ENCODE measurements at places on chromosomes 16 and 17.

GRCh38 chr17:27496437-27496943 is 40.2 kb downstream of the KSR1 start:
- no peak for DNase-seq

DNA sequence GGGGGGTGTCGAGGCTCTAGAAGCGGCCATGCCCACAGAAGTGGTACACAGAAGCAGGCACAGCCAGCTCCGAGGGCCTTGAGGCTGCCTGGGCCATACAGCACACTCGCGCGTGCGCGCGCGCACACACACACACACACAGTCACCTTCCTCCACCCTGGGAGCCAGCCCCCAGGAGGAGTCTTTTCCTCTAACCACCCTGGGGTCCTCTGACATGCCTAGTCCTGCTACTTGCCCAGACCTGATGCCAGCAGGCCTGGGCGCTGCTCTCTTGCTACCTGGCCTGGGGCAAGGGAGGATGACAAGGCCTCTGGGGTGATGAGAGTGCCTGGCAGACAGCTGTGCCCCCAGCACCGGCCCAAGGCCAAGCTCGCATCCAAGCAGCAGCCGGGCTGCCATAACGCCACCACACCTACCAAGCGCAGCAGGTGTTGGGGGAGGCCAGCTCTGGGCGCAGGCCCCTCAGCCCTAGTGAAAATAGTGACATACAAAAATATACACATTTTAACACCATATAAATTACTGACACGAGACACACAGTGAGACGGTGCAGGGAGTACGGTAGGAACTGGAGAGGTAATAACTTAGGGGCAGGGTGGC is 41.1 kb downstream of the TSC2 start:
- no peak for DNase-seq

DNA sequence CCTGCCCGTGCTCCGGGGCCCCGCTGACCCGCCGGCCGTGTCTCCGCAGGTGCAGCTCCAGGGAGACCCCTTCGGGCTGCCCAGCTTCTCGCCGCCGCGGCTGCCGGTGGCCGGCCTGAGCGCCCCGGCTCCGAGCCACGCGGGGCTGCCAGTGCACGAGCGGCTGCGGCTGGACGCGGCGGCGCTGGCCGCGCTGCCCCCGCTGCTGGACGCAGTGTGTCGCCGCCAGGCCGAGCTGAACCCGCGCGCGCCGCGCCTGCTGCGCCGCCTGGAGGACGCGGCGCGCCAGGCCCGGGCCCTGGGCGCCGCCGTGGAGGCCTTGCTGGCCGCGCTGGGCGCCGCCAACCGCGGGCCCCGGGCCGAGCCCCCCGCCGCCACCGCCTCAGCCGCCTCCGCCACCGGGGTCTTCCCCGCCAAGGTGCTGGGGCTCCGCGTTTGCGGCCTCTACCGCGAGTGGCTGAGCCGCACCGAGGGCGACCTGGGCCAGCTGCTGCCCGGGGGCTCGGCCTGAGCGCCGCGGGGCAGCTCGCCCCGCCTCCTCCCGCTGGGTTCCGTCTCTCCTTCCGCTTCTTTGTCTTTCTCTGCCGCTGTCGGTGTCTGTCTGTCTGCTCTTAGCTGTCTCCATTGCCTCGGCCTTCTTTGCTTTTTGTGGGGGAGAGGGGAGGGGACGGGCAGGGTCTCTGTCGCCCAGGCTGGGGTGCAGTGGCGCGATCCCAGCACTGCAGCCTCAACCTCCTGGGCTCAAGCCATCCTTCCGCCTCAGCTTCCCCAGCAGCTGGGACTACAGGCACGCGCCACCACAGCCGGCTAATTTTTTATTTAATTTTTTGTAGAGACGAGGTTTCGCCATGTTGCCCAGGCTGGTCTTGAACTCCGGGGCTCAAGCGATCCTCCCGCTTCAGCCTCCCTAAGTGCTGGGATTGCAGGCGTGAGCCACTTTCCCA is 5.9 kb downstream of the CTF1 start:
- DNase-seq: peak; percentile 44

DNA sequence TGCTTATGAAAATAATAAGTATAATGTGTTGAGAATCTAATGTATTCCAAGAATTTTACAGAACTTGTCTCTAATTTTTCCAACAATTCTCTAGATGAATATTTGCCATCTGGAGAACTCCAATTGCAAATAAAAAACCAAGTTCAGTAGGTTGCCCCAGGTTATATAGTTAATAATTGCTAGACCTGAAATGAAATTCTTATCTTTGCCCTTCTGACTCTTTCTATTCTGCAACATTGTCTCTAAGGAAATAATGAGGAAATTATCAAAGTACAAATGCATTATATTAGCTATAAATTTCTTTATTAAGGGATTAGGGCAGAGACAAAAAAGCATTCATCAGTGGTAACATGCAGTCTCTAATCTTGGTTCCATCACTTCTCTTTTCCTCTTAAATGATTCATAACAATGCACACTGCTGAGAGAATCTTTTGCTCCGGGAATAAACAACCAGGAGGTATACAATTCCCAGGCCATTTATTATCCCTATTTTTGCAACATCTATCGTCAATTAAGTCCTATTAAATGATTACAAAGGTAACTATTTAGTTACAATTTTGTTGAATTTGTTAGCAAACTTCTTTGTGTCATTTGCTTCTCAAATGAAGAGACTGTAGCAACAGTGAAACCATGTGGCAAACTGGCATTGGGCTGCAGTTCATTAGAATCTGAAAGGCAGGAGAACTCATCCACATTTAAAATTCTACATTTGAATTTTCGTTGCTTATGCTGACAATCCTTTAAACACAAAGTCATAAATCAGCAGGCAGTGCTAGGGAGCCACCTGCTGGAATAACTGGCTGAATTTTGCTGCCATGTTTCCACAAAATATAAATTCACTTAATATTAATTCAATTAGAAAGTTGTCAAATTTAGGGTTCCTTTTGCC is 349.6 kb downstream of the KIF2B start:
- no peak for DNase-seq

GRCh38 chr17:79513206-79513605 is 97.6 kb downstream of the RBFOX3 start:
- no peak for DNase-seq

GRCh38 chr16:57277586-57277985 is 6.9 kb downstream of the PLLP start:
- peak; percentile 44 for DNase-seq

DNA sequence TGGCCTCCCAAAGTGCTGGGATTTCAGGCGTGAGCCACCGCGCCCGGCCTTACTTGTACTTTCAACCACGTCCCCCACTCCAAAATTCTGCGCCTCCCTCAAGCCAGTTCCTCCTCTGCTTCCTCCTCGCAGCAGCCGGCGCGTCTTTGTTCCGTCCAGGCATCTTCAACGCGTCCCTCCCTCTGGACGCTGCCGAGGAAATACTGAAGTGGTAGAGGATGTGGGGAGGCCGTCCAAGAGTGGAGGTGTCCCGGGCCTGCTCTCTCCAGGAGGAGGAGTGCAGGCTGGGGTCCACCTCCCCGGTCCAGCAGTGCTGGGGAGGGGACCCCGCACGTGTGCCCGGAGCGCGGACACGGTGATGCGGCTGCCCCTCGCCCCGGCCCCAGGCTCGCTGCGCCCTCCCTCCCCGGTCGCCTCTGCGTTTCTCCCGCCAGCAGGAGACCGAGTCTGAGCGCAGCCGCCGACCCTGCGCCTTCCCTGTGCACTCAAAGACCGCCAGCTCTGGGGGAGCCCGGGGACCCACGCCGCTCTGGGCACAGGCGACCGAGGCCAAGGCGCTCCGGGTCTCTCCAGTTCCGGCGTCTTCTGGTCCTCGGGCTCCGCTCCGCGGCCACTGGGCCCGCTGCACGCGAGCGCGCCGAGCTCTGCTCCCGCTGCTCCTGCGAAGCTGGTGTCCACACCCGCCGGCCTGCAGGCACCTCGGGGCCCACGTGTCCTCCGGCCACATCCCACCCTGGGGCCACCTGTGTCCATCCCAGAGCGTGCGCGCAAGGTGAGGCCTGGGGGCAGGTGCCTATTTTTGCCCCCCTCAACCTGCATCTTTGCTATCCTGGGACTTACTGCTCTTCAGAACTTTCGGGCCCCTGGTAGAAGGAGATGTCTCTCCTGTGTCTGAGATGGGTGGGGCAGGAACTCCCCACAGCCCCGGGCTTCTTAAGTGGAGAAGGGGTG is 31.7 kb downstream of the OSBPL7 start:
- peak; percentile 40 for DNase-seq

DNA sequence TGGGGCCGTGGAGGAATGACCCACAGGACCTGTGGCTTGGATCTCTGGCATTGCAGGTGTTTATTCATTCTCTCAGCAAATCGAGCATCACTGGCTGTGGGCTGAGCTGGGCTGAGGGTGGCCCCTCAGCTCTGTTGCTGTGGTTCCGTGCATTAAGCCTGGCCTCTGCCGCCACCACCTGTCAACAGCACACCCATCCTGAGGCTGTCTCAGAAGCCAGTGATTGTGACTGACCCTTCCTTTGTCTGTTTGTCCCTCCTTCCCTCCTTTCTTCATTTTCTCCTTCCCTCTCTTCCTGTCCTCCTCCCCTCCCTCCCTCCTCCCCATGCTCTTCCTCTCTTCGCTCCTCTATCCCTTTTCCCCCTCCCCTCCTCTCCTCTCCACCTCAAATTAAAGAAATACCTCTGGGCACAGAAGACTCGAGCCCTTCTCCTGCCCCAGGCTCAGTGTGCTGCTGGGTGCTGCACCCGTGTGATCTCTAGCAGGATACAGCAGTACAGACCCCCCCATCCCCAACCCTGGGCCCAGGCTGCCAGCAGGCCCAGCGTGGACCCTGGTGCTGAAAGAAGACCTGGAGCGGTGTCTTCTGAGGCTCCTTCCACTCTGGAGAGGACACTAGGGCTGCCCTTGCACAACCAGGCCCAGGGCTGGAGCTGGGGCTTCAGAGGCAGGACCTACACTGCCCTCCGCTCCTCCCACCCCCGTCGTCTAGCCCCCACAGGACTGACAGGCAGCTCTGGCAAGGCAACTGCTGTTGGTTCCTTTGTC is 75.9 kb downstream of the PLD6 start:
- no peak for DNase-seq

DNA sequence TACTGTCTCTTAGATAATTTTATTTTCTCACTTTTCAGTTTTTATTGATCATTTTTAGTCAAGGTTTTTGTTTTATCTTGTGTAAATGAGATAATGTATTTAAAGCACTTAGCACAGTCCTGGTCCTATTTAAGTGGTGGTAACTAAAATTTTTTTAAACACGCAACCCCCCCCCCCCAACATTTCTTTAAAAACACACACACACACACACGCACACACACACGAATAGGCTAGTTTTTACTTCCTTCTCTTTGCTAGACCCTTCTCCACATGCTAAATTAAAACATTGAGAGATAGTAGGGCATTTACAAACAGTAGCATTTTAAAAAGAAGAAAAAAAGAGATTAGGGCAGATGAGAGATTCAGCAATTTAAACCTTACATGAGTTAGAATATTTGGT is 5.0 kb downstream of the NFATC3 start:
- DNase-seq: no peak

DNA sequence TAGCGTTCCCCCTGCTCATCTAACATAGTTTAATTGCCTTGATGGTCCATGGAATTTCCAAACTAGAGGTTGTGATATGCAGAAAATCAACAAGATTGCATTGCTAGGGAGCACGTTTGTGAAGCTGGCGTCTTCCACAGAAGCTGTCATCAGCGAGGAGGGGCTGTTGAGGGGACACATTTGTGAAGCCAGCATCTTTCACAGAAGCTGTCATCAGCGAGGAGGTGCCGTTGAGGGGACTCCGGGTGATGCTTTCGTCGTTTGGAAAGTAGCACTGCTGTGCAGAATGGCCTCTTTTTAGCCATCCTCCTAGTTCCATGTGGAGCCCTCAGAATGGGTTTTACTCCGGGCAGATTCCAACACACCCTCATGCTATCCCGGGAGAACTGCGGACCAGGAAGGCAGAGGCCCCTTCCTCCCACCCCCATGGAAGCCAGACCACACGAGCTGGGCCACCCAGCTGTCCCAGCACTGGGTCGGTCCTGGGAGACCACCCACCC is 119.6 kb upstream of the CHMP6 start:
- DNase-seq: no peak

- DNase-seq: no peak
These were observed 56.9 kb upstream of the RBFOX3 start for GRCh38 chr17:79667746-79668145.

GRCh38 chr17:30002088-30002487 is 60.7 kb downstream of the EFCAB5 start:
- DNase-seq: no peak

DNA sequence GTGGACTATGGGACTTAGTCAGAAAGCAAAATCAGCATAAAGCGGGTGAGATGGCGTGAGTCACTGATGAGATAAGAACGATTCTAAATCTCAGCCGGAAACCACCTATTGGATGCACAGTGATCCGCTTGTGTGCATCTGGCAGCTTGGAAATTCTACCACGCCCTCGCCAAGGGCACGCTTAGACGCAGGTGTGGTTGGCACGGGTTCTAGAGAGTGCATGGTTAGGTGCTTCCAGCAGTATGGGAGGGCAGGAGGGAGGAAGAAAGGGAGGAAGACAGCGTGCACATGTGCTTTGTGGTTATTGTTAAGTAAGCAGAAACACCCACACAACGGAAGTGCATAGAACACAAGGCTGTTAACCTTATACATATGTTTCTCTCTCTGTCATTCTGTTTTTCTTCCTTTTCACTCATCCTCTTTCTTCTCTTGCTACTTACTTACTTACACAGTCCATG is 374.0 kb upstream of the ASIC2 start:
- no peak for DNase-seq

- no peak for DNase-seq
These were observed 23.0 kb downstream of the VPS35L start for GRCh38 chr16:19578378-19578971.

DNA sequence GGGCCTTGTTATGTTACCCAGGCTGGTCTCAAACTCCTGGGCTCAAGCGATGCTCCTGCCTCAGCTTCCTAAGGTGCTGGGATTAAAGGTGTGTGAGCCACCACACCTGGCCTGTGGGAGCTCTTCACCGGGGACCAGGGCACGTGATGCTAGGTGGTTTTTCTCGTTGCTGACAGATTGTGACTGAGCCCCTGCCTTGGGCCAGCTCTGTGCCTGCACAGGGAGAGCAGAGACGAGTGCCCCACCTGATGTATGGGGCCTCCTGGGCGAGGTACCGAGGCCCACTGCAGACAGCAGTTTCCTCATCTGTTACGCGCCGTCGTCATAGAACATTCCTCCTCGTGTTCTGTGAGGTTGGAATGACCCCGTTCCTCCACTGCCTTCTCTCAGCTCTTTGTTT is 280.7 kb downstream of the CPPED1 start:
- no peak for DNase-seq

DNA sequence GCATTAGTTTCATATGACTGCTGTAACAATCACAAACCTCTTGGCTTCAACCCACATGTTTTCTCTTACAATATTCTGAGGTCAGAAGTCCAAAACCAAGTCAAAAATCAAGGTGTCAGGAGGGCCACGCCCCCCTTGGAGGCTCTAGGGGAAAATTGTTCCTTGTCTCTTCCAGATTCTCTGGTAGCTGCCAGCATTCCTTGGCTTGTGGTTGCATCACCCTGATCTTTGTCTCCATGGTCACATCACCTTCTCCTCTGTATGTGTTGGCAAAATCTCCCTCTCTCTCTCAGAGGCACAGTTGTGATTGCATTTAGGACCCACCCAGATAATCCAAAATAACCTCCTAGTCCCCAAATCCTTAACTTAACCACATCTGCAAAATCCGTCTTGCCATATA is 105.8 kb downstream of the GAS7 start:
- no peak for DNase-seq
